Cardiac fibroblast (primary cell): ENCODE measurements at places on chromosomes 7 and 10.

DNA sequence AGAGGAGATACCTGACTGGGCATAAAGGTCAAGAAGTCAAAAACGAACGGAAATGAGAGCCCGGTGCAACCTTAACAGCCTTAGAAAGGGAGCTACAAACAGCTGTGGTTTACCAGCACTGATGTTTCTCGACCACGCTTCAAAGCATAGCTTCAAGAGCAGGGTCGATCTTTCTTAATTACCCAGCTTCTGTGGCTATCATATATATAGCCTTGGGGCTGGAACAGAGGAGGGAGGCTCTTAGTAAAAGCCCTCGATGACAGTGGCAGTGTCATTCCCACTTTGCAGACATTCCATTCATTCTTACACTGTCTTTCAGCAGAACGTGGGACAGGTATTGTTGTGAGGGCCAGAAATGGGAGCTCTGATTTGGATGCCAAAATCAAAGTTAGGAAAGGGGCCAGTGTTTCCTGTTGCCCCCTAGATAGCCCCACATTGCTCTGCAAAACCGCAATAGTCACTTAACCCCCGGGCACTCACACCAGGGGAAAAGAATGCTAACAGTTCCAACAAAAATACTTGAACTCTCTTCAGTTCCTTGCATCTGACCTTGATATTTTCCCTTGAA, 141.5 kb downstream of the MTPAP start:
- DNase-seq: no peak

DNA sequence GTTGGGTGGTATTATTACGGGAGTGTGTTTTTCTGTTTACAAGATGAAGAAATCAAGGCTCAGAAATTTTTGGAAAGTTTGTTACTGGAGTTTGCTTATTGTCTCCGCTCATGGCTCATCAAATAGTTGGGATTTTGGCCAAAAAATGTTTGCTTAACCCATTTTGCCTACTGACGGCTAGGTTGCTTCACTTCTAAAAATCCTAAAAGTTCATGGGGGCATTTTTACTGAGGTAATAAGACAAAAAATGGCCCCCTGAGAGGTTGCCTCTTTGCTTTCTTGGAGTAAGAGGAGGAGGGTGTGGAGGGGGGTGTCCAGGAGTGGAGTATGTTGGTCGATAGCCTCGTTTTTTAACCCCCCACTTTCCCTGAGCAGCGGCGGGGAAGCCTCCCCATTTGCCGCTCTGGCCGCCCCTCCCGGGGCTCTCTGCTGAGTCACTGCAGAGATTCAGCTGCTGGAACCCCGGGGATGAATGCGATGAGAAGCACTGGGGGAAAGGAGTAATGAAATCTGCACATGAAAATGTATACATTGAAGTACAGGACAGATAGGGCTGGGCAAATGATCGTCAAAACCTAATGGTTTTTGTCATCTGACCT, 1.5 kb downstream of the MEST start:
- peak; percentile 57 for DNase-seq

GRCh38 chr7:155762655-155763054, 49.6 kb downstream of the SHH start:
- no peak for DNase-seq

DNA sequence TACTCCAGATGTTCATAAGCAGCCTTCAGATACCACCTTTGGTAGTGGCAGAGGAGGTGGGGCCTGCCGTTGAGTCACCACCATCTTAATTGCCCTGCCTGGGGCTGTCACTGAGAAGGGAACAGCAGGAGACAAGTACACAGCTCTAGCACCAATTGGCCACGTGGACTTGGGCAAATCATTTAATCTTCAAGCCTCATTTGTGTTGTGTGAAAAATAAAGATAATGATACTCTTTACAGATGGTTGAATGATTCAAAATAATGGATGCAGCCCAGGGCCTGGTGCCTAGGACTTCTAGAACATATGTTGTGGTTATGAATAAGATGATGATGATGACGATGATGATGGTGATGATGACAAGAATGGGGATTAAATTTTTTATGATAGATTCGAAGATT, 111.9 kb upstream of the ADAM12 start:
- no peak for DNase-seq

DNA sequence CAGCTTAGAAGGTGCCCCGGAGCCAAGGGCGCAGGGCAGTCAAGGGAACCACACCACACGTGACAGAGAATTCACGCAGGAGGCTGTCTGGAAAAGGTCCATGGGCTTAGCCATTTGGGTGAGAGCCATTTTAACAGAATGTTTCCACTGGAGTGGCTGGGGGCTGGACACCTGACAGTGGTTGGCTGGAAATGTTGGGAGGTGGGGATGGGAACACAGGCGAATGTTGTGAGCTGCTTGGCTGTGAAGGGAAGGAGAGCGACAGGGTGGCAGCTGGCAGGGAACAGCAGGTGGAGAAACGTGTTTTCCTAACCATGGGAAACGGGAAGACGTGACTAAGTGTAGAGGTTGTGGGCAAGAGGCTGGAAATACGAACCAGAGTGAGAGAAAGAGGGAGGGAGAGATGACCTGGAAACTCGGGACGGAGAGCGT, 100.5 kb upstream of the ZNF32 start:
- no peak for DNase-seq

DNA sequence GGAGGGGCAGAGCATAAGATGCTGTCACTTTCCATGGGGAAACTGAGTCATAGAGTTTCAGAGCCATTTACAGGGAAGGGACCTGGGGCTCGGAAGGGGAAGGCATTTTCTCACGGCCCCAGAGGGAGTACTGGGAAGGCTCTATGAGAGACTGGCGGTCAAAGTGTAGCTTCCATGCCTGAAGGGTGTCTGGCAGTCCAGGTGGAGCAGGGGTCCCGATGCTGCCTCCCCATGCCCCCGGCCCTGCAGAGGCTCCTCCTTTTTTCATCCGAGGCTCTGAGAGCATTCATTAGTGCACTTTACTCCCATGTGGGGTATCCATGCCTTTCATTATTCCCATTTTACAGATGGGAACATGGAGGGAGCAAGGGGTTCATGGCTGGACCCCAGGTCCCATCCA, 27.9 kb upstream of the PCBD1 start:
- no peak for DNase-seq
